ENCODE measurements at places on chromosomes 5 and 9.

GRCh38 chr5:155773680-155774079, 553.3 kb upstream of the SGCD start:
- DNase-seq: no peak

DNA sequence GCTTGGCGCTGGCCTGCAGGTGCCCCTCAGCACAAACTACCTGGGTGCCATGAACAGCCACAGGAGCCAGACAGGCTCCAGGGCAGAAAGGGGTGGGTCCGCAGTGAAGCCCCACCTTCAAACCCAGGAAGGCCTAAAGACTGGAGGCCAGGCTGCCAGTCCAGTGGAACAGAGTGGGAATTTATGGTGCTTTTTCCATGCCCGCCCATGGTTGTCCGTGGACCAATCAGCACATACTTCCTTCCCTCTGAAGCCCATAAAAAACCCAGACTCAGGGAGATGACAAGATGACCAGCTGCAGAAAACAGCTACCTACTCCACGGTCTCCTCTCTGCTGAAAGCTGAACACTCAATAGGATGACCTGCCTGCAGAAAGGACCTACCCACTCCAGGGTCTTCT, 275.4 kb upstream of the ADRA1B start:
- DNase-seq: no peak

DNA sequence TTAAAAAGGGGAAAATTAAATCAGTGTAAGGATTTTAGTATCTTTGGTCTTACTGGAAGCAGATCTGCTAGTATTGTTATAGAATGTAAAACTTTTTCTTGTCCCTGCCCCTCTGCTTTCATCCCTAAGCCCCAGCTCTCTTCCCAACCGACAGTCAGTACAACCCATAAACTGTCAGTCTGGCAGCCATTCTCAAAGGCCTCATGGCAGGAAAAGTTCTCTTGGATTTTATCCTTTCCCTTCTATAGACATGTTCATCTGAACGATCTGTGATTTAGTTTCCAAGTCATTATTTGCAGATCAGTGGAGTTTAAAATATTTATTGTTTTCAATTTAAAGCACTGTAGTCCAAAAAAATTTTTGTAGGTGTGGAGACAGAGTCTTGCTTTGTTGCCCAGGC, 39.2 kb downstream of the ARRDC3 start:
- no peak for DNase-seq

DNA sequence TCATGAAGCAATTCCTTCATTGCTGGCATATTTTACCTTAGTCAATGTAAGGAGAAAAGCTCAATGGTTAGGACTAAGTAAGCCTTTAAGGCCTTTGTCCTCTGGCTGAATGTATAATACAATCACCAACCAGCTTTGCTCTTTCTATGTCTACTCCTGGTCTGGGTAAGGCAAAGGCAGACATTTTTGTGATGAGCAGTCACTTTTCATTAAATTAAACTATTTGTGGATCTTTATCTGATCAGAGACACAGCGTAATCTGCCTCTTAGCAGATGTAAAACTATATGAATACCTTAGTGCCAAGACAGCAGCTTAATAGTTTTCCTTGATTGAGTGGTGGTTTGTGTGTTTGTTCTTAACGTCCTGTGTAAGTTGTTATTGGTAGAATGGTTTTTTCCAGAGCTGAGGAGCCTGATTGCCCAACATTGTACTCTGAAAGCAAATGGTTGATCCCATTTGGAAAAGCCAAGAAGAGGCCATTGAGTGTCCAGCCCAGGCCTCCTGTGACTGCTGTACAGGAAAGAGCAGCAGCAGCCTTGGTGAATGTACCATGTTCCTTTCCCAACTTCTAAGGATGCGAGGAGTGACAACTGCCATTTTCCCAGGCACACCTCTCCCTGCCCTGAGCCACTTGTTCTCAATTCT, 16.5 kb upstream of the CXXC5 start:
- DNase-seq: no peak

GRCh38 chr5:112958093-112959088, 18.2 kb upstream of the DCP2 start:
- no peak for DNase-seq

- no peak for DNase-seq
Observed at GRCh38 chr5:164188733-164189148, 683.3 kb downstream of the MAT2B start.

DNA sequence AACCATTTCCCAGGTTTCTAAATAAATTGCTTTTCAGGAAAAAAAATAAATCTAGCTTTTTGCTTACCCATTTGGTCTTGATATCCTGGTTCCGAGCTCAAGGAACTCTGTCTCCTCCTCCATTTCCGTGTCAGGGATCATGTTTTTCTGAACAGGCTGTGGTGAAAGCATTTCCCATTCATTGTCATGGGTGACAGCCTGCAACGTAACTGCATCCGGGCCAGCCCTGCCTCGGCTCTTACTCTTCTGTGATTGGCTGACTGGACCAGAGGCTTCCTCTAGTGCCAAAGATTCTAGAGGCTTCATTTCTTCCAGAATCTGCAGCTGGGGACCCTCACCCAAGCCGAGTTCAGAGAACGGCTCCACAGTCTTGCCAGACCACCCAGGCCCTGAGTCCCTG, 61.0 kb upstream of the PCA3 start:
- no peak for DNase-seq

- no peak for DNase-seq
Observed at GRCh38 chr9:99472240-99472915, 250.3 kb downstream of the SEC61B start.

DNA sequence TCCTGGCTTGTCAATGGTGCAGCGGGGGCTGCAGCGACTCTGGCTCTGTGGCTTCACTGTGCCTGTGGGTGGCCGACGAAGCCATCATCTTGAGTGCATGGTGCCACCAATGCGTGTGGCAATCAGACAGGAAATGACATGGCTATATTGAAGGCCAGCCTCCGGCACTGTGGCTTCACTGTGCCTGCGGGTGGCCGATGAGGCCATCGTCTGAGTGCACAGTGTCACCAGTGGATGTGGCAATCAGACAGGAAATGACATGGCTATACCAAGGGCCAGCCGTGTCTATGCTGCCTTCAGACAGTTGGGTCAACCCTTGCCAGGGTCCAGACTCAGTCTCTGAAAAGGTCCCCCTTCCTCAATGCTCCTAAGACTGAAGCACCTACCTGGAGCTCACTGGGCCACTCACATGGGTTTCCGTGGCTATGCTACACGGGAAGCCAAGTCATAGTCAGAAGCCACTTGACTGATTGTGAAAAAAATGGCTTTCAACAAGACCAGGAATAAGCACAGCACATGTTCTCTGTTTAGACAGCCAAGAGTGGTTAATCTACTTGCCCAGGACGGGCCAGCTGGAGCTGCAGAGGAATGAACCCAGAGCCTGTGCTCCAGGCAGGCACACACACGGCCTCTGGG, 67.5 kb upstream of the S1PR3 start:
- no peak for DNase-seq

DNA sequence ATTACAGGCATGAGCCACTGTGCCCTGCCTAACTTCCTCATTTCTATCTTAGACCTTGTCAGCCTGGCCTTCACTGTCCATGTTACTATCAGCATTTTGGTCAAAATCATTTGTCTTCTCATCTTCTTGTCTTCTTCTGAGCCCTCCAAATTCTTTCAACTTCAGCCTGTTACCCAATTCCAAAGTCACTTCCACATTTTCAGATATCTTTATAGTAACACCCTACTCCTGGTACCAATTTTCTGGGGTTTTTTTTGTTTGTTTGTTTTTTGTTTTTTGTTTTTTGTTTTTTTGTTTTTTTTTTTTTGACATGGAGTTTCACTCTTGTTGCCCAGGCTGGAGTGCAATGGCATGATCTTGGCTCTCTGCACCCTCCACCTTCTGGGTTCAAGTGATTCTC, 90.3 kb upstream of the LARP1 start:
- no peak for DNase-seq

GRCh38 chr5:14723701-14724132, 59.2 kb downstream of the OTULIN start:
- DNase-seq: no peak

GRCh38 chr5:110354915-110355644, 371.4 kb downstream of the TMEM232 start:
- DNase-seq: no peak

GRCh38 chr5:10310066-10310779, 2.5 kb upstream of the CMBL start:
- DNase-seq: no peak

DNA sequence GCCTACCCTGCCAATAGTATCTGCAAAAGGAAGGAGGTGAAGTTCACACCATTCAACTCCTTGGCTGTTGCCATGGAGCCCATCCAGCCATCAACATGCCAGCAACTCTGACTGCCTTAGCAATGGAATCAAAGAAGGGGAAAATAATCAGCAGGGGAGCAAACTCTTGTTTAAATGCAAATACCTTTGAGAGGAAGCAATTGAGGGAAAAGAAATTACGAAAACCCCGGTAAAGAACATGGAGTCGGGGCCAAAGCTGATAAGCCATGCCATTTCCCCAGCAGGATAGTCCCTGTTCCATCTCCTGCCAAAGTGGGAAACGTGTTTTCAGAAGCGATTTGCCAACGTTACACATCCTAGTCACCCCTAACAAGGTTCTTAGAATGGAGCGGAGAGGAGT, 69.0 kb downstream of the MFAP3 start:
- no peak for DNase-seq

- DNase-seq: no peak
Observed at GRCh38 chr5:59845730-59846129, 47.8 kb downstream of the PDE4D start.

DNA sequence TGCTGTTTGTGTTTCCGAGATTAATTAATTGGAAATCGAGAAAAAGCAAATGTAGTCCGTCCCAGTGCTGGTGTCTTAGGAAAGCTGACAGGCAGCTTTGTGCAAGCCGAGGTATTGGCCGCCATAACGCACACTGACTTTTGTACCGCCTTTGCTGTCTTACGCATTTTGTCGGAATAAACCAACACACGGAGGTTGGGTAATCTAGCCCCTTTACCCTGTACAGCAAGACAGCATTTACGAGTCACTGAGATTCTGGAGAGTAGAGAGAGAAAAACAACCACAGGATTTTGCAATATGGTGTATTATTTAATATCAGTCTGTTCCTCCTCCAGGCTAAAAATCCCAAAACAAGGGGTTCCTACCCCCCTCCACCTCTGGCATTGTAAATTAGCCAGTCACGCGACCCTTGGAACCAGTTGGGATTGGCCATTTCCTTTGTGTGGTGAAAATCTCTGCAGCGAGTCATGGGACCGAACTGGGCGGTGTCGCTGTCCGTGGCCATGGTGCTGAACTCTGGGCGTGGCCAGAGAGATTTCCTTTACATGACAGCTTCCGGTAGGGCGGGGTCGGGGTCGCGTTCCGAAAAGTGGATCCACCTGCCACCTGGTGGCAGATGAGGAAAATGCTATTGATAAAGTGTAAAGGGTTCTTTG, 10.3 kb upstream of the PCDHB1 start:
- DNase-seq: peak; percentile 54

DNA sequence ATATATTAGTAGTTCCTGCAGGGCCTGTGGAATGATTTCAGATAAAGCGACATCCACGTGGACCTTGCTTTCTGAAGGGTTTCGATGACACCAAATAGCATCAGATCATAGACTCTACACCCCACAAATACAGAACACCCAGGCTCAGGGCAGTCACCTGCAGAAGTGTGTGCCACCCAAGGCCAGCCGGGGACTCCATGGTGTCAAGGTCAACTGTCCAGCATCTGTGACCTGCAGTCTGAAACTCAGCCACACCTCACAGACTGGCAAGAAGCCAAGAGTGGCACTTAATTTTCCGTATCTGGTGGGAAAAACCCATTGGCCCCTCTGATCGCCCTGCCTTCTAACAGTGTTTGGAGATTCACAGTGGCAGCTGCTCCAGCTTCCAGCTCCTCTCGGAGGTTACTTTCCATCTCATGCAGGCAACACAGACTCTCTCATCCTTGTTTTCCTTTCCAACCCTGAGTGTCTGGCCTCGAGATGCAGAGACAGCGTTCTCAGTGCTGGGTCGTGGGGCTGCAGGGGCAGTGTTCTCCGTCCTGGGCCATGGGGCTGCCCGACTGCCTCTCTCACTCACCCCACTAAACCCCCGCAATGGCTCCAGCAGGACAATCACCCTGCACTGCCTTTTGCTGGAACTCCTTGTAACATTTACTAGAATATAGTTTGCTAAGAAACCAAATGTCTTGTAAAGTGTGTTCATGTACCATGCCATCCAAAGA, 221.9 kb downstream of the IRX2 start:
- DNase-seq: no peak

DNA sequence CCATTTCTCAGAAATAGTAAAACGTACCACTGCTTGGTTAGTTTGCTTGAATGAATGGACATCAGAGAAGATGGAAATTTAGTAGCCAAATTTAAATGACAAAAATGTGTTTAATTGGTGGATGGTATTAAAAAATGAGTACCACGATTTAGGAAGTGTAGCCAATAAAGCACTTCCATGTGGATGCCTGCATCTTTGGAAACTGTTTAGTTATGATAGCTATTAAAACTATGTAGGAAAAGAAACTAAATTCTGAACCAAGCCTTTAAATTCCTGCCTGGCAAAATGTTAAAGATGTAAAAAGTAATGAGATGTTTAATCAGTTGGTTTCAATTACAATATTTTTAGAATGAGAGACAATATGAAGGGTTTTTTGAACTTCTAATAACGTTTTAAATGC, 94.8 kb downstream of the NUDT12 start:
- no peak for DNase-seq

GRCh38 chr5:77329664-77330430, 119.4 kb downstream of the PDE8B start:
- no peak for DNase-seq

- DNase-seq: no peak
Observed at GRCh38 chr9:78289474-78289873, 7.5 kb upstream of the PSAT1 start.

GRCh38 chr5:56480078-56480704, 247.1 kb upstream of the ANKRD55 start:
- no peak for DNase-seq

GRCh38 chr5:119036101-119036762, 34.7 kb upstream of the DMXL1 start:
- no peak for DNase-seq

DNA sequence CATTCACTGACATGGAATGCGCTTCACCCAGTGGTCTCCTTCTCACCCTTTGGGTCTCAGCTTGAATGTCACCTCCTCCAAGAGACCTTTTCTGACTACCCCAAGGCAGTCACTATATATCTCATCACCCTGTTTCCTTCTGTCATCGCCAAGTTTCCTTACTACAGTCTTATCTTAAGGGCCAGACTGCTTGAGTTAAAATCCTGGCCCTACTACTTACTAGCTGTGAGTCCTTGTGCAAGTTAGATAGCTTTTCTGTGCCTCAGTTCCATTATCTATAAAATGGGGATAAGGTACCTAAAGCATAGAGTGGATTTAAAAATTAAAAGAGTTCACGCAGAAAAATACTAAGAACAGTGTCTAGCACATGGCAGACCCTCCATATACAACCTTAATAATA, 132.4 kb downstream of the GABBR2 start:
- DNase-seq: no peak

DNA sequence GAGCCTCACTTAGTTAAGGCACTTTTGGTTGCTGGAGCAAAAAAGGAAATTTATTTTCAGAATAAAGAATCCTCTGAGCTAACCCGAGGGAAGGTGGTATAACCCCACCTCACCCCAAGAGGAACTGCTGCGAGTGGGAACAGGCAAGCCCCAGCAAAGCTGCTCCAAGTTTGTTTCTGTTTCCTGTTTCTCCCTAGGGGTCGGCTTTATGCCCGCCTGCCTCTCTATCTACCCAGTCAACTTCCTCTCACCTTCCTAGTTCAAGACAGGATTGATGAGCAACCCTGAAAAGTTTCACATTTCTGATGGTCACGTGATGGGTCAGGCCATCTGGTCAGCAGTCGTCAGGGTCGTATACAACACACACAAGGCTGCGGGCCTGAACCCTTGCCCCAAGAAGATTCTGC, 31.1 kb downstream of the TRIO start:
- no peak for DNase-seq

- DNase-seq: no peak
Observed at GRCh38 chr5:156922207-156922792, 40.7 kb downstream of the TIMD4 start.

Measured in T follicular helper cell (primary cell).